ENCODE measurements at places on chromosomes 6 and 20.
A peak's percentile ranks its signal among the peaks of the same experiment; 100 is the strongest.

DNA sequence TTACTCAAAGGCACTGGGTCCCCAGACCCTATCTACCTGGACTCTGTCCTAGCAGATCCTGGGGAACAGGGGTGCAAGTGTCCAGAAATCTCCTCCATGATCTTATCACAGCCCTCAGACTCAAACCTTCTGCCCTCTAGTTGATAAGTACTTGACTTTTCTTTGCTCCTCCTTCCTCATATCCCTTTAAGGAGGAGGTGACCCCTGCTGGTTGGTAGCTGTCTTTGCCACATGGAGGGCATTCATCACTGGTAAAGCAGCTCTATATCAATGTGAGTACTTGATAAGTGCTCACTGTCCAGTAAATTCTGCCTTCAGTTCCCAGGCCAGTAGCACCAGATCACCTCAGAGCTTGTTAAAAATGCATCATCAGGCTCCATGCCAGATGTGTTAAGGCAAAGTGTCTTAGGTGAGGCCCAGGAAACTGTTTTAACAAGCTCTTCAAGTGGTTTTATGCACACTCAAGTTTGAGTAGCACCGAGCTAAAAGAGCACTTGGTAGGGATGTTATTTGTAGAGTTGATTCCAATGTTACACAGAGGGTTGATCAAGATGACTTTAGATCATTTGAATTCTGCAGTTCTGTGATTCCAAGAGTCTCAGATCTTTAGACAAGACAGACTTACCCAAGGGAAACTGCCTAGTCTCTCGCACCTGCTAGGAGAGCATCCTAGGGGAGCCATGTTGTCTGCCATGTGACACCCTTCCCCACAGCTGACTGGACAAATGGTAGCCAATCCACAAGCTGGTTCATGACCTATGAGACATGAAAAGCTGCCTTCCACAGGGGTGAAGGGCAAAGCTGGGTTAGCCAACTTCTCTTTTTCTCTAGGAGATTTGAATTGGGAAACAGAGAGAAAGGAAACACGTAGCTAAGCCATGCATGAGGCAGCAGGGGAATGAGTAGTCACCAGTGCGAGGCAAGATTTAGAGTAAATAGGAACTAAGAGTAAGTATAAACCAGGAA lies 18.6 kb downstream of the TREML2 start:
- DNase-seq, result peak; percentile 46

GRCh38 chr6:155272353-155273232 lies 8.8 kb downstream of the CLDN20 start:
- DNase-seq, result no peak

GRCh38 chr6:4656106-4656505 lies 120.1 kb upstream of the CDYL start:
- DNase-seq, result no peak

DNA sequence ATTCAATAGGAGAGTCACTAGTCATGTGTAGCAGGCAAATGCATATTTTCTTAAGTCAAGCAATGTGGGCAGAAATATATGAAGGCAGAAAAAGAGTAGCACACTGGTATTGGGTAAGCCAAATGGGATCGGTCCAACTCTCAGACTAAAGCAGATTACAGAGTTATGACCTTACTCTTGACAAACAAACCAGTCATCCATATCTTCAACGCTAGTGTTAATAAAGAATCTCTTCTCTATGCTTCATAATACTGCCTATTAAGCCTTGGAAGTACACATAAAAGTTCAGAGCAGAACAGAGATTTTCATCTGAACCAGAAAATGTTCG lies 320.2 kb upstream of the JARID2 start:
- DNase-seq, result no peak

DNA sequence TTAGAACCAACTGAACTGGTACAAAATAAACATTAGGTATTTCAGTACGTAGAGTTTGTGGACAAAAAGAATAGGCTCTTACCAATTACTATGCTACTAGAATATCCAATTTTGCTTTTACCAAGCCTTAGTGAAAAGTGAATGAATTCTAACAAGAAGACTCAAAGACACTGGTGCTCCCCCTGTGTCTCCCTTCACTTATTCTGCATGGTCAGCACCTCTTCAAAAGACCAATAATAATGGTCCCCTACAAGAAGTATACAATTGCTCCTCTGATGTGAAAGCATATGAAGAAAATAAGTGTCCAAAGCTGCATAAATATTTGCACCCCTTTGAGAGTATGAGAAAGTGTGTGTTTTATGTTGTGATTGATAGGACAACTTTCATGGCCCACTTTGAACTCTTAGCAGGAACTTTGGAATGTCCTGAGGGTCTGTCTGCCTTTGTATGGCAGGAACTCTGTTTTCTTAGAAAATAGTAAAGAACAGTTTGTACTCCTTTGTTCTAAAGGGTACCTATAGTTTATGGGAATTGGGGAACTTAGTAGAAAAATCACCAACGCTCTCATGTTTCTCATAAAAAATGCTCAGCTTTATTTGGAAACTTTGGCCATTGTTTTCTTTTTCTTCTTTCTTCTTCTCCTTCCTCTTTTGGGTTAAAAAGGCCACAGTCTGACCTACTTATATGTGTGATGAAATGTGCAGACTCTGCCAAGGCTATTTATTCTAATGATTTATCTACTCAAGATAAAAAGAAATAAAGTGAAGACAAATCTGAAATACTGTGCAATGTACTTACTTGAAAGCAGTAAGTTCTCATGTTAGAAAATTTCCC lies 352.4 kb downstream of the LAMA2 start:
- DNase-seq, result no peak

GRCh38 chr6:144394210-144394609 lies 109.1 kb downstream of the UTRN start:
- DNase-seq, result no peak

GRCh38 chr20:22719167-22719591 lies 134.8 kb upstream of the FOXA2 start:
- no peak for DNase-seq

DNA sequence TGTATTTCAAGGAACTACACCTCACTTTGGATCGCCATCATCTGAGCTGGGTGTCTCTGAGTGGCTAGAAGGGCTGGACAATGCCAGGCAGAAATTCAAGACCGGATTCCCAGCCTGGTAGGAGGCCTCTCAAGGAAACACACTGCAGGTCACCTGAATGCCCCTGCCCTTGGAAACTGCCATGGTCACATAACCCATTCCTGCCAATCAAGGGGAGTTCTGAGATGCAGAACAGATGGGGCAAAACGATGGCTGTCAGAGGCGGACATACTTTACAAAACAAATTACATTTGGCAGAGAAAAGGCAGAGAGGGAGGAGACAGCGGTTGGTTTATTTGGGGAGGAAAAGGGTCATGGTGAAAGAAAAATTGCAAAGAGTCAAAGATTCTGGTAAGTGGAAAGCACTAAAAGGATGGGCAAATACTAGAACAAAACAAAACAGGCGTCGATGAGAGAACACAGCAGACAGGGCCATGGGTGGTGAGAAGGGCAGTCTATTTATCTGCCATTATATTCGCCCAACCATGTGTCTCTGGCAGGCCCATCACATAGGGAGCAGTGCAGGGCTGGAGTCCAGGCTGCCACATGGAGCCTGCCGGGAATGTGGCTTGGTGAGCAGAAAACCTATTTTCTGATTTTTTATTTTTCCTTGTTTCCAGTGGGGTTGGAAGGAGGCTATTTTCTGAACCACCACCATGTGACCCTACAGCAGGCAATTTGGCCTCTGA lies 13.5 kb downstream of the BEND3 start:
- DNase-seq, result no peak

GRCh38 chr6:45514454-45515230 lies 136.9 kb upstream of the SUPT3H start:
- no peak for DNase-seq

DNA sequence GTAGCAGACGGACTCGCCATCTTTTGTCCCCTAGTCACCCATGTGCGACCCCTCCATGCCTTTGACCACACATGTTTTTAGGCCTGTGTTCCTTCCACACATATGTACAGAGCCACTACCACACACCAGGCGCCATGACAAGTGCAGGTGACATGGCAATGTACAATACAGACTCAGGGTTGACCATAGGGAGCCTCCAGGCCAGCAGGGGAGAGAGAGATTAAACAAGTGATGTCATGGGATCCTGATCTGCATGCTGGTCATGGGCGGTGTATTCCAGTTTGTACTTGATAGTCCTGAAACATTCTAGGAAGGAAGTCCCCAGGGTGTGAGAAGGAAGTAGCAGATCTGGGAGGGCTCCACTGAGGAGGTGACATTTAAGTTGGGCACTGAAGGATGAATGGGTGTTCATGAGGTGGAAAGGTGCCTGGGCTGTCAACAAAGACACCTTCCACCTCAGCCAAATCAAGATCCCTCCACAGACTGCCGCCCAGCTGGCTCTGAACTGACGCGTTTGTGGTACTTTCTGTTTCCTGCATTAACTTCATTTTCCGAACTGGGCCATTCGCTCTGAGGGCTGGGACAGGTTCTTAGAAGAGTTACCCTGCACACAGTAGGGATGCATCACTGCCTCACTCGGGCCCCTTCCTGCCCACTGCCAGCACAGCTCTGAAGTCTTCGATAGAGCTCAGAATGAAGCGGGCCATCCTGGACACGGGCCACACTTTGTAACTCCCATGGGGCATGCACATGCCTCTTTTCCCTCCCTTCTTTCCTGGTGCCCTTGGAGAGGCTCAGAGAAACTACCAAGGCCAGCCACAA lies 94.0 kb downstream of the NOL4L start:
- no peak for DNase-seq

- DNase-seq, result no peak
Measured at GRCh38 chr20:18412221-18412901, 54.5 kb downstream of the DZANK1 start.

- no peak for DNase-seq
Measured at GRCh38 chr6:92399911-92400310, 1019.4 kb downstream of the EPHA7 start.

- no peak for DNase-seq
Measured at GRCh38 chr6:148652205-148652604, 94.6 kb upstream of the UST start.

GRCh38 chr20:44743080-44743701 lies 2.5 kb upstream of the KCNK15 start:
- DNase-seq, result no peak

- DNase-seq, result peak; percentile 61
Measured at GRCh38 chr20:2469991-2470422, 582 bp downstream of the SNRPB start.

DNA sequence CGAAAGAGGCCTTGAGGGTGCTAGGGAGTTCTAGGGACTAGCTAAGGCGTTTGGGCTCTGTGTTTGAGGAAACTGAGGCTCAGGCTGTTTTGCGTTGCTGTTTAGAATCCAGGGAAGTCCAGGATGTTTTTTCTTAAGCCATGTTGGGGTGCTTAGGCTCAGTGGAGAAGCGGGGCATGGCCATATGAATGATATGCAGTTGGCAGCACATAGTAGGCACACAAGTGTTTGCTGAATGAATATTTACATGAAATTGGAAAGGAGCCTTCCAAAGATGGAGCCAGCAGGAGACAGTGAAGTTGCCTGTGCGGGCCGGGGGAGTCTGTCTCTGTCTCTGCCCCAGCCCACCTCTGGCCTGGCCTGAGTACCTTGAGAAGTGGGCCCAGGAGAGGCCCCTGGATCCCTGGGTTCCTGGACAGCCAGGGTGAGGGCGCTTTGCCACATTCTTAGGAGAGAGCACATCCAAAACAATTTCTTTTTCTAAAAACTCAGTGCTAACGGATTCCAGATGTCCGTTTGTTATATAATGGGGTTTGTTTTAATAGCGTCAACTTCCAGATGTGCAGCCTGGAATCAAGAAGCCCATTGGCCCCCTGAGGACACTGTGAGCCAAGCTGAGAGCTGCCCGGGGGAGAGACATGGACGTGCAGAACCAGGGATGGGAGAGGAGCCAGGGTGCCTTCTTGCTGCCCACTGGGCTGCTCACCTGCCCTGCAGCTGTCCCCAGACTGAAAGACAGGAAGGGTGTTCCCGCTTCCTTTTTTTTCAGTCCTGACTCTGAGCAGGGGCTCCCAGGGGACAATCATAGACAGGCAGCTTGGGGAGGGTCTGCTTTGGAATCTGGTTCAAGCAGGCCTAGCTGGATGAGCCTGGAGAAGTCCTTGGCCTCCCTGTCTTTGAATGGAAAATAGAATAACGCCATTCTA lies 20.1 kb upstream of the EMILIN3 start:
- no peak for DNase-seq

DNA sequence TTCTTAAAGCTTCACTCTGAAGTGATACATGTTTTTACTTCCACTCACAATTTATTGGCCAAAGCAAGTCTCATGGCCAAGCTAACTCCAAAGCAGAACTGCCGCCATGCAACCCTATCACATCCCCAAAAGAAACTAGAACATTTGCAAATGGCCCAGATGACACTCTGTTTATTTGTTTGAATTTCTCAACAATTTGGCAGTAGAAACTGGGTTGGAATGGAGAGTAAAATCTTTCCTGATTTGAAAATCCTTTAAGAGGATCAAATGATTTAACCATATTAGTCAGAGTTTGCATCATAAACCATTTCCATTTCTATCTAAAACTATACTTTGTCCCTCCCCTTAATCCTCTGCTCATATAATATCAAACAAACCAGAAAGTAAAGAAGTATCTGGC lies 39.1 kb upstream of the E2F3 start:
- DNase-seq, result no peak

GRCh38 chr6:4856785-4857184 lies 80.6 kb downstream of the CDYL start:
- DNase-seq, result no peak

- DNase-seq, result no peak
Measured at GRCh38 chr6:158437571-158437970, 122.3 kb upstream of the TMEM181 start.

DNA sequence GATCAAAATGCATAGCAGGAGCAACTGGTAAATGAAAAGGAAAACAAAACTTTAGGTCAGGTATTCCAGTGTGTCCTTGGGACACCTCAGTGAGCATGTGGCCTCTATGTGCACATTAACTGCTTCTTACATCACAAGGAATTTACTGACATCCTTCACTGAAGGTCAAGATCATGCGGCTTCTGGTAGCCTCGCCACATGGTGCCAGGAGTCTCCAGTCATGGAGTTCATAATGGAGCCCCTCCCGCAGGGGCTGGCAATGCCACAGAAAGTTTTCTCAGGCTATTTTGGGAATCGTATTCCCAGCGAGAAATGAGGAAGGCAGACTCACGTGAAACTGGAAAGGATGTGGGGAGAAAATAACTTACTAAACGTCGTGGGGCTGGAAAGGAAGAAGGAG lies 19.7 kb upstream of the SLC22A3 start:
- no peak for DNase-seq

DNA sequence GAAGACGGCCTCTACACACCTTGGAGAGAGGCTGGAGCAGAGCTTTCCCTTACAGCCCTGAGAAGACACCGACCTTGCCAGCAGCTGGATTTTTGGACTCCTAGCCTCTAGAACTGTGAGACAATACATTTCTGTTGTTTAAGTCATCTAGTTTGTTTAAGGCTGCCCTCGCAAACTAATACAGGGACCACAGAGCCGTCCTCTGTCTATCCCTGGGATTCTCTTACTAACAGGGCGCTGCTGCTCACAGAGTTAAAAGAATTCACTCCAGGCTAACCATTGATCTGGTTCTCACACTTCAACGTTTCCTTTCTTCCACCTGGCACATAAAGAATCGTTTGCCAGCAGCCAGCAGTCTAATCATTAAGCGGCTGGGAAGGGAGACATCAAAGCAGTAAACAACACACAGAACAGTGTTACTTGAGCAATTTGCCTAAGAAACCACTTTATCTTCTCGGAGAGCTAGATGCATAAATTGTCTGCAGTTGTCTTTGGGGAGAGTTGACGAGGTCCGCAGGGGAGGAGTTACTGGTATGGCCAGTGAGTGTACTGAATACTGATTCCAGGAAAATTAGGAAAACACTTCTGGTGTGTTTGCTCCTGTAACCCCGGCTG lies 103.5 kb upstream of the AKAP12 start:
- no peak for DNase-seq

Measured in CD4-positive, alpha-beta T cell (primary cell).